Renal pelvis (tissue), 12 donors: ENCODE measurements at places on chromosomes 11 and 22. TPM values are rescaled to one million over a fixed set of nuclear protein-coding genes. Genes with fewer than 3 reads are reported as not detected.
A peak's percentile ranks its signal among the peaks of the same experiment; 100 is the strongest.

DNA sequence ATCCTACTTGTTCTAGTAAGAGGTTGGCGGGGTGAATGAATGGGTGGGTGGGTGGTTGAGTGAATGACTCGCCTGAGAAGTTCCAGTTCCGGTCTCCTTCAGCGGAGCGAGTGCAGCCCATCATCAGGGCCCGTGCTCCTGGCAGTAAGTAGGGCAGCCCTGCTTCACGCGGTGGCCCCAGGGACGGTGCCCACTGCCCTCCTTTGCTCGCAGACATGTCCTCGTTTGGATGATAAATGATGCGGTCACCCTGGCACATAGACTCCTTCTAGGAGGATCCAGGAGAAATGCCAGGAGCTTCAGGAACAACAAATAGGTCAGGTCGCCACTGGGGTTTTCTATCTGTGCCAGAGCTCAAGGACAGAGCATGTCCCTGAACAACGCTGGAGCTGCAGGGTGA lies 370.8 kb downstream of the CTTN start:
- DNase-seq, result no peak

The PYGM gene
- 2.4 TPM for polyA plus RNA-seq

DNA sequence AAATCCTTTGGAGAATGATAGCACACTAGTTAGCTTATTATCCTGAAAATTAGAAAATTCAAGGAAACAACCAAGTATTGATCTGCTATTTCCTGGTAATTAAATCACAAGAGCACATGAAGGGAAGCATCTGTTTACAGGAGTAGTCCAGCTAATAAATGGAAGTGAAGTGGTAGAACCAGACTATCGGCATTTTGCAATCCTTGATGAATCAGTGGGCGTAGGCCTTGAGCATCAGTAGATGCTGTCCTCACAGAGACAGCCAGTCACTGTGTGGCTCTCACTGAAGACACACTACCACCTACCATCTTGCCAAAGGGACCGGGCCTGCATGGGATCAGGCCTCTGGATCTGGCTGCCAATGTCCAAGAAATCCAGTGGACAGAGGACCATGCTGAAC lies 69.8 kb downstream of the FBLN1 start:
- DNase-seq, result no peak

The CAVIN3 gene
- polyA plus RNA-seq, result 22.2 TPM

The PHOX2A gene
- polyA plus RNA-seq, result not detected

DNA sequence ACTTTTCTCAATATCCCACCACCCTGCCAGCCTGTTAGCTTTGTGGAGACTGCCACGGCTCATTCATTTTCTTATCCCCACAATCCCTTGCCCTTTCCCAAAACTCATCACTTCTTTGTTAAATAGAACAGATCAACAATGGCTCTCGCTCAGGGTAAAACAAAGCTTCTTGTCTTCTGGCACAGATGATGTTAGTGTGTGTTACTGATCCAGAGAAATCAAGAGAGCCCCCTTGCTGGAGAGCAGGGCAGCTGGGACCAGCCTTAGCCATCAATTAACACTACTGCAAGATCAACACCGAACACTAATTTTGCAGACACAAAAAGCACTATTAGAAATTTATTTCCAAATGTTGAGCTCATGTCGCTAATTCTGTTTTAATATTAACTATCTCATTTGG lies 420.9 kb downstream of the TENM4 start:
- no peak for DNase-seq

DNA sequence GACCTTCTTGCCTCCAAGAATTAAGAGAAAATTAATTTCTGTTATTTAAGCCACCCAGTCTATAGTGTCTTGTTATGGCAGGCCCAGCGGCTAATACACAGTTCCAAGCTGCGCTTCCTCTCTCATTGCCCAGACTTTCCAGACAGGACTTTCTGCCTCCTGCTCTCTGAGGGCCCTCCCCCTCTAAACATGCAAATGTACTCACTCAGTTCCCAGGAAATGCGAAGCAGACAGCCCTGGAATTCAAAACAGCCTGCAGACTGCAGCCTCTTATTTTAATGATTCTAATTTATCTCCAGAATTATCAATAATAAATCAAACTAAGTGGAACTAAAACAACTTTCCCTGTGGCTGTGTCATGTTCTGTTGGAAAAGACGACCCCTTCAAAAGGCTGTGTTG lies 115.5 kb upstream of the ISX start:
- peak; percentile 76 for DNase-seq

DNA sequence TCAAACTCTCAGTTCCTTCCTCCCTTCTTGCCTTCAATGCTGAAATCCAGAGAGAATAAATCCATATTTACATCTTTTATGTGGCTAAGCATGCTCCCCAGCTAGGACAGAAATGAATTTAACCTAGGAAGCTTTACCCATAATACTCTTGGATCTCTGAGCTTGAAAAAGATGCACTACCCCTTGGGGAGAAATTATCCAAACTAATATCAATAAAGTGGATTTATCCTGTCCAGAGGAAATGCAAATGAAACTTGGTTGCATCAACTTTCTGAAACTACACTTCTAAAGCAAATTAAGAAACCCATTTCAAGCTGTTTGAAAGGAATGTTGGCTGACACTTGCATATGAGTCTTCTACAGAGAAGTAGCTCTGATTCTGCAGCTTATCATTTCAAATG lies 347.9 kb downstream of the TTC28 start:
- no peak for DNase-seq

DNA sequence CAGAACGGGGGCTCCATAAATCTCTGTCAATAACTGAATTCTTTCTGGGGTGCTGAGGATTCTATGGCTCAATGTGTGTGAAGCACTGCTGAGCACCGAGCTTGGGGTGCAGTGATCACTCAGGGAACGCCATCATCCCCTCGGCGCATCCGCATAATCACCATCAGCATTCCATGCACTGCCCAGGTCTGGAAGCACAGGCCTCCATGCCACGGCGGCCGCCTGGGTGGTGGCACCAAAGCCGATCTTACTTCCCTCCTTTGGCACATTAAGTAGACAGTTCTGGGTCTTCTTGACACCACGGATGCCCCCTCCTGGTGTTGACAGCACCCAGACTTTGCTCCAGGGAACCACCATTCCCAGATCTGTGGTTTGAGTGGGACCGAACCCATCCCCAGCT lies 15.6 kb downstream of the LTO1 start:
- no peak for DNase-seq

DNA sequence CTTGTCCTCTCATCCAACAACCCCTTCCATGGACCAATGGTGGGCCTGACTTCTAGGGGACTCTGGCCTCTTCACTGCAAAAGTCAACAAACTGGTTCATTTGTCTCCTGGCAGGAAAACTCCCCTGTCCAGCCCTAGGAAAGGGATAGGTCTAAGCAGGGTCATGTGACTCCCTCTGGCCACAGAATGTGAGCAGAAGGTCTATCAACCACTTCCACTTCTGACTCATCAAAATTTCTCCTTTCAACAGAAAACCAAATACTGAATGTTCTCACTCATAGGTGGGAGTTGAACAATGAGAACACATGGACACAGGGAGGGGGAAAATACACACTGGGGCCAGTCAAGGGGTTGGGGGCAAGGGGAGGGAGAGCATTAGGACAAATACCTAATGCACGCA lies 1.3 kb upstream of the ISX start:
- DNase-seq, result no peak

GRCh38 chr11:131447277-131447815 lies 76.9 kb downstream of the NTM start:
- no peak for DNase-seq

The OR52J3 gene
- not detected for polyA plus RNA-seq

DNA sequence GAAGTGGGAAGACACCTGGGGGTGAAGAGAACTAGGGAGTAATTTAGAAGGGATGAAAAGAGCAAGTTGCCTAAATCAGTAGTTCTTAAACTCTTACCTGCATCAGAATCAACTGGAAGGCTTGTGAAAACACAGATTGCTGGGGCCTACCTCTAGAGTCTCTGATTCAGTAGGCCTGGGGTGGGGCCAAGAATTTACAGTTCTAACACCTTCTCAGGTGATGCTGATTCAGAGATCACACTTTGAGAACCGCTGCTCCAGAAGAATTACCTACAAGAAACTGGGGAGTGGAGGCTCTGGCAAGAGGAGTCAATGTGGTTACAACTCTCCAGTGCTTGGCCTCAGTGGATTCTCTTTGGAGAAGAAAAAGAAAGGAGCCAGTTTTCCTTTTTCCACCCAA lies 128.7 kb downstream of the C11orf58 start:
- DNase-seq, result no peak

GRCh38 chr22:30565341-30565740 lies 9.1 kb downstream of the GAL3ST1 start:
- no peak for DNase-seq

- DNase-seq, result peak; percentile 85
Observed at GRCh38 chr11:8810540-8811301, 100.3 kb upstream of the AKIP1 start.

GRCh38 chr22:38513063-38513462 lies 7.0 kb upstream of the DDX17 start:
- DNase-seq, result no peak

GRCh38 chr11:65576867-65577755 lies 1.3 kb downstream of the EHBP1L1 start:
- DNase-seq, result no peak

DNA sequence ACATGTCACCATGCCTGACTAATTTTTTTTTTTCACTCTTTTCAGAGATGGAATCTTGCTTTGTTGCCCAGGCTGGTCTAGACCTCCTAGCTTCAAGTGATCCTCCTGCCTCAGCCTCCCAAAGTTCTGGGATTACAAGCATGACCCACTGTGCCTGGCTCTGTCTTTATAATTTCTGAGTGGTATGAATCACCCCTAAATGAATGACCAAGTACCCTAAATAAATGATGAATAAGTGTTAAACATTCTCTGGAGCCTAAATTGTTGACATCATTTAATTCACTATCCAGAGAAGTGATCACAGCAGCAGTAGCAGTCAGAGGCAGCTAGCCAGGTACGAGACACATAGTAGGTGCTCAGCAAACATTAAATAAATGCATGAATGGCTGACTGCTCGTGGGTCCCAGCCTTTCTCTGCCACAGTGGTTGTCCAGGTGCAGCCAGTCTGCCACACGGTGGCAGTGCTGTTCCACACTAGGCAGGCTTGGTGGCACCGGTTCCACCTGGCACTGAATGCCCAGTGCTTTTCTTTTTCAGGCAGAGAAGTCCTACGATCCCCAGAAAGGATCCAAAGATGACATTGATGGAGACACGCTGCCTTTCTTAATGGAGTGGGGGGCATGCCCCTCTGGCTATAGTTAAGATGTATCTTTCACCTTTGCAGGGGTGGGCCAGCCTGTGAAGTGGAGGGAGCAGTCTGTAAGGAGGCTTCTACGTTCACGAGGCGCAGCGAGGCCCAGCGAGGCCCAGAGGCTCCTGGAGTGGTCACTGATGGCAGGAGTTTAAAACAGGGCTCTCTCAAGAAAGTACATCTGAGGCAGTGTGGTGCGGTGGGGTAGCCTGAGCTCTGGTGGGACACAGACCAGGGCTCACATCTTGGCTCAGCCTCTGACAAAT lies 8.7 kb upstream of the TTC12 start:
- DNase-seq, result peak; percentile 56

The NUP50 gene
- 59.3 TPM for polyA plus RNA-seq

The DNAL4 gene
- 40.4 TPM for polyA plus RNA-seq

GRCh38 chr22:29916007-29916544 lies 33.1 kb downstream of the MTMR3 start:
- no peak for DNase-seq

GRCh38 chr22:40235308-40235707 lies 57.6 kb downstream of the TNRC6B start:
- DNase-seq, result no peak

GRCh38 chr11:117374316-117375055 lies 46.8 kb downstream of the CEP164 start:
- DNase-seq, result no peak

GRCh38 chr11:112292785-112293407 lies 32.2 kb upstream of the PLET1 start:
- no peak for DNase-seq

The MPZL2 gene
- polyA plus RNA-seq, result 17.1 TPM

- DNase-seq, result no peak
Observed at GRCh38 chr11:44066732-44067141, 667 bp downstream of the ACCS start.

GRCh38 chr11:134609361-134610115 lies 197.5 kb upstream of the B3GAT1 start:
- DNase-seq, result no peak

- DNase-seq, result no peak
Observed at GRCh38 chr11:92302770-92303169, 78.2 kb downstream of the FAT3 start.

The TSSK2 gene
- polyA plus RNA-seq, result not detected

The KDM4E gene
- 0.37 TPM for polyA plus RNA-seq
